Thoracic aorta (tissue), 2 donors: ENCODE measurements at places on chromosomes 12 and 14. TPM values are rescaled to one million over a fixed set of nuclear protein-coding genes. Genes with fewer than 3 reads are reported as not detected.
A peak's percentile ranks its signal among the peaks of the same experiment; 100 is the strongest.

- H3K27me3 ChIP-seq: no peaks in the 10 kb centered on the region
- no peak overlapping the region for H3K27ac ChIP-seq
- no peak for DNase-seq
- H3K36me3 ChIP-seq: no peaks in the 10 kb centered on the region
- H3K4me3 ChIP-seq: no peak overlapping the region
Observed at GRCh38 chr12:26231921-26232320, 36.5 kb downstream of the SSPN start.

DNA sequence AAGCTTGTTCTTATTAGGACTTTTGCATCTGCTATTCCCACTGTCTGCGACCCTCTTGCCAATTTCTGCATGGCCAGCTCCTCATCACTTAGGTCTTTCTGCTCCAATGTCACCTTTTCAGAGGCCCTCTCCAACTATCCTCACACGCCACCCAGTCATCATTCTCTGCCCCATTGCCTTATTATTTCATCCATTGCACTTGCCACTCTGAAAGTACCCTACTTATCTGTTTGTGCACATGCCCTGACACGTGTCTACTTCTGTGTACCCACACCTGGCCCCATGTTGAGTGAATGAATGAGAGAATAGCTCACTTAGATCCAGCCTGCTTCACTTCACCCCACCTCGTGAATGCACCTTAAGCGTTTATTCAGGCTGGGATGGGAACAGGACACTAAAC lies 218.7 kb upstream of the TBX3 start:
- no peaks in the 10 kb centered on the region for H3K27me3 ChIP-seq
- H3K27ac ChIP-seq: no peak overlapping the region
- no peaks in the 10 kb centered on the region for H3K36me3 ChIP-seq
- no peak overlapping the region for H3K4me3 ChIP-seq
- no peaks in the 10 kb centered on the region for H3K4me1 ChIP-seq

DNA sequence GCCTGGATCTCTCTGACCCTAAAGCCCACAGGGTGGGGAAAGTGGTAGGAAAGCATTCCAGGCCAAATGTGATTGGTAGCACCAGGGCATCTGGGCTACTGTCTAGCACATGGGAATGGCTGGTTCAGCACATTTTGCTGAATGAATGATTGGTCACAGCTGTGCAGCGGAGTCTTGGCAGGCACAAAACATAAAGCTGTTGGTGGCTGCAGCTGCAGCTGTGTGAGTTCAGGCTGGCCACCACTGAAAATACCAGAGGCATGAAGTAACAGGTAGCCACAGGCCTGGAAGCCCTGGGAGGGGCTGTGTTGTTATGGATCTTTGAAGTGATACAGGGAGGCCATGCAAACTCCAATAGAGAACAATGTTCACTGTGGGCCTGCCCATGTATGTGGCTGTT lies 72.7 kb downstream of the MYRFL start:
- no peaks in the 10 kb centered on the region for H3K27me3 ChIP-seq
- H3K36me3 ChIP-seq: no peaks in the 10 kb centered on the region

DNA sequence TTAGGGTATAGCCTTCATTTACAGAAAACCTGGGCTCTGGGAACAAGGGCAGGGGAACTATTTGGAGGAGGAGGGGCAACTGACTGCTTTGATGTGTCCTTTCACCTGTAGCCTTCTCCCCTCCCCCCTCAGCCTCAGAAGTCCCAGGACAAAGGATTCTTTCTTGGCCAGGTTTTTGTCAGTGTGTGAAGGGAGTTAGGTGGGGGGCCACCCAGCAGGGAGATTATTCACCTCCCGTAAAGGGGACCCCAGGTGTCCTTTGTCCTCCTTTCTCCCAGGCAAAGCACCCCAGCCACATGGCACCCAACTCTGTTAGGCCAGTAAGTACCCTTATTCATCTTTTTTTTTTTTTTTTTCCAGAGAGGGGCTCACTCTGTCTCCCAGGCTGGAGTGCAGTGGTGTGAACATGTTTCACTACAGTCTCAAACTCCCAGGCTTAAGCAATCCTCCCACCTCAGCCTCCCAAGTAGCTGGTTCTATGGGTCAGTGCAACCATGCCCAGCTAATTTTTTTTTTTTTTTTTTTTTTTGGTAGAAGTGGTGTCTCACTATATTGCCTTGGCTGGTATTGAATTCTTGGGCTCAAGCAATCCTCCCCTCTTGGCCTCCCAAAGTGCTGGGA lies 723 bp upstream of the NFE2 start:
- H3K36me3 ChIP-seq: no peaks in the 10 kb centered on the region
- no peak overlapping the region for H3K27ac ChIP-seq
- H3K27me3 ChIP-seq: no peaks in the 10 kb centered on the region
- peaks cover 11% of the 10 kb centered on the region for H3K4me1 ChIP-seq
- H3K4me3 ChIP-seq: no peak overlapping the region
- no peak for DNase-seq

- no peaks in the 10 kb centered on the region for H3K27me3 ChIP-seq
- H3K4me3 ChIP-seq: peak overlapping the region; percentile 77
- H3K27ac ChIP-seq: peak overlapping the region; percentile 96
- peaks cover 36% of the 10 kb centered on the region for H3K4me1 ChIP-seq
- DNase-seq: no peak
- H3K36me3 ChIP-seq: no peaks in the 10 kb centered on the region
Observed at GRCh38 chr12:26937443-26937862, 328 bp downstream of the INTS13 start.

DNA sequence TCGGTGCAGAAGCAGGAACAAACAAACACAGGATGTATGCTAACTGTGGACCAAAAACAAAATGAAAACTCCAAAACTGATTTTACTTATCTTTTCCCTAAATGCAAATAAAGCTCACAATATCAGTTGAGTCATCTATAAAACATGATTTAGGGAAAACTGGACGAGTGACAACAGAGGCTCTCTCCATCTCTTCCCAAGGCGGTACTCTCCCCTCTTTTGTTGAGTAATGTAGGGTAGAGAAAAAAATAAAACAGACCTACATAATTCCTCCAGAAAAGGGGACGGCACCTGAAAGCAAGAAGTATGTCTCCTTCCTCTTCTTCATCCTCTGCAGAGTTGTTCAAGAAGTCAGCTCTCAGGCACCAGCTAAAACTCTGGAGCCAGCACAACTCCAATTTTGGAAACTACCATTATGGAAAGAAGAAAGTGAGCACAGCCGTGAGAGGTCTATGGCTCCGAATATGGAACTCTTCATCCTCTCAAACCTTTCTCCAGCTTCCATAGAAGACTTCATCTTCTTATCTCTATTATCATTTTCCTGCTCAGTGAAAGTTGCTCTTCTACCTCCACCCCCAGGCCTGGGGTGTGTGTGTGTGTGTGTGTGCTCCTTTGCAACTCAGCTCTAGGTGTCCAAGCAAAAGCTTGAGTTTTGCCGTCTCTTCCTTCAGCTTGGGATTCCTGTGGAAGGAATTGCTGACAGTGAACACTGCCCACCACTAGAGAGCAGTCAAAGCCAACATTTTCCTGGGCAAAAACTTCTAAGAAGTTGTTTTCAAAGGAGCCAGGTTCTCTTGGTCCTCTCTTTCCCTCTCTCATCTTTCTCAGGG lies 155.4 kb downstream of the DIO2 start:
- H3K36me3 ChIP-seq: no peaks in the 10 kb centered on the region
- no peak overlapping the region for H3K27ac ChIP-seq
- H3K4me3 ChIP-seq: peak overlapping the region; percentile 60
- DNase-seq: no peak
- no peaks in the 10 kb centered on the region for H3K27me3 ChIP-seq

DNA sequence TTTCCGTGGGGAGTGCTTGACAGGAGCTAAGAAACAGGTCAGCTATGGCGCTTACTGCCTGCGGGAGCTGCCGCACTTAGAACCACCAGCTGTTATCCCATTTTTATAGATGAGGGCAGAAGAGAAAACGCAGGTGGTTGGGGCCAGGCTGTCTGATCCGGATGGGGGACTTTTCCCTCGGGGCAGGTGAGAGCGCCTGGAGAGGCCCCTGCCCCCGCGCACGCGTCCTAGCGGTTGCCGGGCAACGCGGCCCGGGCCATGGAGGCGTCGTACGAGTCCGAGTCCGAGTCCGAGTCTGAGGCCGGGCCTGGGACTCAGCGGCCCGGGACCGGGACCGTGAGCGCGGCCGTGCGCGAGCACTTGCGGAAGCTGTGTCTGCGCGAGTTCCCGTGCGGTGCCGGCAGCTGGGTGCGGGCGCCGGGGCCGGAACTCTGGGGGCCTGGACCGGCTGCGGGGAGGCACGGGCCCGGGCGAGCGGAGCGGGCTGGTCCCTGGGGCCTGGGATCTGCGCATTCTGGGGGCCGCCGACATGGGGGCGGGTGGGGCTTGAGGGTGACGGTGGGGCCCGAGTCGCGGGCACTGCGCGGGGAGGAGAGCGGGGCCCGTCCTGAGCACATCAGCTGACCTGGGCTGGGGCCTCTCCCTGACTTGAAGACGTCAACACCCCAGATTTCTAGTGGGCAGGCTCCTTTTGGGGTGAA lies at the start of gene LRRC43:
Gene LRRC43, plus strand, starts transcription at position 237 of the 701 bp plus-strand sequence. Its CDS starts 22 bp downstream, at position 259.
- peaks cover 5% of the 10 kb centered on the region for H3K4me1 ChIP-seq
- DNase-seq: no peak
- peak within 1 kb of the TSS; percentile 79 for H3K4me3 ChIP-seq
- H3K27ac ChIP-seq: no peak within 1 kb of the TSS
- peaks cover 3% of the 10 kb centered on the region for H3K27me3 ChIP-seq
- H3K36me3 ChIP-seq: no peaks in the 10 kb centered on the region

DNA sequence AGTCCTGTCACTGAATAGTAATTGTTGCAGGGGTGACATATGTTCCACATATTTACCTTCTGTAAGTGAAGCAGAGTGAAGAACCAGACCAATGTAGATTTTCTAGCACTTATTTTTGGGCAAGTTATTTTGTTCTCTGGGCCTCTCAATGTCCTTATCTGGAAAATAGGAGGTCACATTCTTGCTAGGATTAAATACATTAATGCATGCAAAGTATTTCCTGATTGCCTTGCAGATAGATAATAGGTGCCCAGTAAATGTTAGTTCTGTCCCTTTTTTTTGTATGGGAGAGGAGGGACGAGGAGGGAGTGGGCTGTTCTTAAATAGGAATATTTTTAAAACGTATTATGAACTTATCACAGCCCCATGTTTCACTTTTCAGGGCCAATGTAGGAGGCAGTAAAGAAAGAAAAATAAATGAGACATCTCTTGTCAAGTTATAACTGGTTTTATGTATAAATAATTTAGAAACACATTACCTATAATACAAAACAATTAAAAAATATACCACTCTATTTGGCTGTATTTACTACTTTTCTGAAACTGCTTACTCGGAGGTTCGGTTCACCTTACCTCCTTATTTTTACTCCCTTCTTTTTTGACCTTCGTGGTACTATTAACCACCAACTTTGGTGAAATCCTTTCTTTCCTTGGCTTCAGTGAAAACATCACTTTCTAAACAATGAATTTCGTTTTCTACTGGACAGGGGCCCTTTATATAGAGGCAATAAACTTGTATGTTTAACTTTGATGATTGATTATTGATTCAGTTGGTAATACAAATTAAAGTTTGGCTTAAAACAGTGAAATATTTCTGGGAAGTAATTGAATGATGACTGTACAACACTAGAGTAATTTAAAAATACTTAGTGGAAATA lies 41.9 kb downstream of the DIP2B start:
- no peak for DNase-seq
- no peak overlapping the region for H3K27ac ChIP-seq
- H3K27me3 ChIP-seq: no peaks in the 10 kb centered on the region
- no peak overlapping the region for H3K4me3 ChIP-seq
- peaks cover 4% of the 10 kb centered on the region for H3K4me1 ChIP-seq
- H3K36me3 ChIP-seq: no peaks in the 10 kb centered on the region

RNFT2 gene
- 1.1 TPM for total RNA-seq

FAM234B gene
- total RNA-seq: 4.5 TPM

TAS2R8 gene
- not detected for total RNA-seq
